ENCODE measurements at places on chromosomes 4 and X. TPM values are rescaled to one million over a fixed set of nuclear protein-coding genes. Genes with fewer than 3 reads are reported as not detected.
A peak's percentile ranks its signal among the peaks of the same experiment; 100 is the strongest.

GYG2 gene
- total RNA-seq, result 18.1 TPM

PPEF2 gene
- total RNA-seq, result not detected

BANK1 gene
- total RNA-seq, result 0.45 TPM

GAB3 gene
- total RNA-seq, result 5.0 TPM

DNA sequence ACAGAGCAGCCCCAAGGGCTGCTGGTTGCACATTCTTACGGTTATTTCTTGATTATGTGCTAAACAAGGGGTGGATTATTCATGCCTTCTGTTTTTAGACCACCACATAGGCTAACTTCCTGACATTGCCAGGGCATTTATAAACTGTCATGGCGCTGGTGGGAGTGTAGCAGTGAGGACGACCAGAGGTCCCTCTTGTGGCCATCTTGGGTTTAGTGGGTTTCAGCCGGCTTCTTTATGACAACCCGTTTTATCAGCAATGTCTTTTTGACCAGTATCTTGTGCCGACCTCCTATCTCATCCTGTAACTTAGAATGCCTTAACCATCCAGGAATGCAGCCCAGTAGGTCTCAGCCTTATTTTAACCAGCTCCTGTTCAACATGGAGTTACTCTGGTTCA is 212.4 kb upstream of the GRID2 start:
- DNase-seq, result no peak

DNA sequence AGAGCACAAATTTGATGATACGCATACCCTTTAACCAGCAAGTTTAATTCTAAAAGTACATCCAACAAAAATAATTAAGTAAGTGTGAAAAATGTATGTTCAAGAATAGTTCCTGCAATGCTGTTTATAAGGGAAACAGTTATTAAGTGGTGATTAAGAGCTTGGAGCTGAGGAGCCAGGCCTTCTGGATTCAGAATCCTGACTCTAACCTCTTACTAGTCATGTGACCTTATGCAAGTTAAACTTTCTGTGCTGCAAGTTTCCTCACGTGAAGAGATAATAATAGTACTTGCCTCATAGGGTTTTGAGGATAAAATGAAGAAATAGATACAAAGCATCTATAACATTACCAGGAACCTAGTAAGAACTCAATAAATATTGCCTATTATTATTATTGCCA is 77.7 kb downstream of the FAM13A start:
- no peak for DNase-seq

- DNase-seq, result no peak
Observed at GRCh38 chr4:182189103-182189878, 53.9 kb upstream of the TENM3 start.

- peak; percentile 88 for DNase-seq
Observed at GRCh38 chr4:186727169-186727976, 3.7 kb upstream of the FAT1 start.

- no peak for DNase-seq
Observed at GRCh38 chr4:46974891-46975543, 18.4 kb downstream of the GABRA4 start.

DNA sequence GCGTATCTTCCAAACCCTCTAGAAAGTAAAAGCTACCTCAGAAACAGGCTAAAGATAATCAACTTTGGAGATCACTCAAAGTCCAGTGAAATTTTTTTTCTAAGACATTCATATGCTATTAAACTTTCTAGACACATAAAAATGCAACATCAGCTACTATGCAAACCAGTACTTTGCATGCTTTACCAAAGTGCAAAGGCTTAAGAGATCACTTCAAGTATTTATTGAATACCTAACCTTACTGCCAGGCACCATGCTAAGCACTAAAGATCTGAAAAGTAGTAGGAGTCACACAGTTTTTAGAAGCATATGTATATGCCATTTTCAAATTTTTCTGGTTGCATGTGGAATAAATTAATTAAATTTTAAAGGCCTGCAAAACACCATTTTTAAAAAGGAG is 115.8 kb downstream of the THOC2 start:
- DNase-seq, result no peak

DNA sequence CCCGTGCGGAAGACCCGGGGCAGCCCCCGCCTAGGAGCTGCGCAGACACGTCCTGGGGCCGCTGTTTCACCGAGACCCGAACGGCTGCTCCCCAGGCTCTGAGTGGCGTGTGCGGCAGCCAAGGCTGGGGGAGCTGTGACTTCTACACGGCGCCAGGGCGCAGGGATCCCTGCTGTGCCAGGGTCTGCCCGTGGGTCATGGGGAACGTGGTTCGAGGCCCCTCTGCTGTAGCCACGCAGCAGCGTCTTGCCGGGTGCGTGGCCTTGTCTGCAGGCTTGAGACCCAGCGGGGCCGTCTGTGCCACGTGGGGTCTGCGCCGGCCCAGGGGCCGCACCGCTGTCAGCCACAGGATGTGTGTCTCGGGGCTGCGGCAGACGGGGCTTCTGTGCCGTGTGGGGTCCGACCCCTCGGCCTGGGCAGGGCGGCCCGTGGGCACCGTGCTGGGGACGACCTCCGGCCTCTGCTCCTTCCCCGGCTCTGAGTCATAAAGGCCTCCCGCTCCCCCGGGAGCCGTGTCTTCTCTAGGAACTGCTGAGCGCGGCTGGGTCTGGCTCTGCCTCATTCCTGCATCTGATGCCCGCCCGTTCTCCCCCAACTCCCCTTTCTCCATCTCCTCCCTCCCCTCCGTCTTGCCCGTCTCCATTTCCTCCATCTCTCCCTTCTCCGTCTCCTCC is 12.7 kb upstream of the GTPBP6 start:
- no peak for DNase-seq

GRCh38 chrX:30313322-30313721 is 4.1 kb upstream of the NR0B1 start:
- no peak for DNase-seq

- no peak for DNase-seq
Observed at GRCh38 chrX:115462406-115462805, 98.6 kb upstream of the PLS3 start.

DNA sequence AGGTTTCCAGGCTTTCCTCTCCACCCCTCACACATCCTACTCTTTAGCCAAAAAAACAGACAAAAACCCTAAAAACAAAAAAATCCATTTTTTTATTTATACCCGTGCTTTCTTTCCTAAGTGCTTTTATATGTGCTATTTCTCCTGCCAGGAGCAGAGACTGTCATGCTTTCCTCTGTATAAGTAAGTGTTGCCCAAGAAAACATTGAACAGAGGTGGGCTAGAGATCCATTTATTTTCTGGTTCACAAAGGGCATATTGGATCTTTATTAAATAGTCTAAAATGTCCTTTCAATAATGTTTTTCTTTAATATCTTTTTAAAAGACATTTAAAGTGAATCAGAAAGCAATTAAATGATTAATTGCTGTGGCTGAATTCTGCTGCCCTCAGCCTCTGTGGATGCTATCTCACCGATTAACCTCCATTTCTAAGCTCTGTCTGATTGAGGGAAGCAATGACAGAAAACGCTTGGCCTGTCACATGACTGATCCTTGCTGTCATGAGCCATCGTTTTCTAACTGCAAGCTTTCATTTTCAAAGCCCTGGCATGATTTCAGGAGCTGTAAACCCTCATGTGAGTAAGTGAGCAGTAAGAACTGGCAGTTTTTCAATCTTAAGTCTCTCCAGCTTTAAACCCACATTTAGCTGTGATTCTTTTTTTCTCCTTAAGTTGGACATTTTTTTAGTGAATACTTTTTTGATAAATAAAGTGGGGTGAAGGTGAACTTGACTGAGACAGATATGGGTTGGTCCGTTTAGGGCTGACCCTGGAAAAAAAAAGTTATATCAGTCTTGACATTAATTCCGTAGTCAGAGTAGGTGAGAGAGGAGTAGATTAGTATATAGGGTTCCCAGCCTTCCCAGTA is 180.7 kb upstream of the PGRMC2 start:
- no peak for DNase-seq

DNA sequence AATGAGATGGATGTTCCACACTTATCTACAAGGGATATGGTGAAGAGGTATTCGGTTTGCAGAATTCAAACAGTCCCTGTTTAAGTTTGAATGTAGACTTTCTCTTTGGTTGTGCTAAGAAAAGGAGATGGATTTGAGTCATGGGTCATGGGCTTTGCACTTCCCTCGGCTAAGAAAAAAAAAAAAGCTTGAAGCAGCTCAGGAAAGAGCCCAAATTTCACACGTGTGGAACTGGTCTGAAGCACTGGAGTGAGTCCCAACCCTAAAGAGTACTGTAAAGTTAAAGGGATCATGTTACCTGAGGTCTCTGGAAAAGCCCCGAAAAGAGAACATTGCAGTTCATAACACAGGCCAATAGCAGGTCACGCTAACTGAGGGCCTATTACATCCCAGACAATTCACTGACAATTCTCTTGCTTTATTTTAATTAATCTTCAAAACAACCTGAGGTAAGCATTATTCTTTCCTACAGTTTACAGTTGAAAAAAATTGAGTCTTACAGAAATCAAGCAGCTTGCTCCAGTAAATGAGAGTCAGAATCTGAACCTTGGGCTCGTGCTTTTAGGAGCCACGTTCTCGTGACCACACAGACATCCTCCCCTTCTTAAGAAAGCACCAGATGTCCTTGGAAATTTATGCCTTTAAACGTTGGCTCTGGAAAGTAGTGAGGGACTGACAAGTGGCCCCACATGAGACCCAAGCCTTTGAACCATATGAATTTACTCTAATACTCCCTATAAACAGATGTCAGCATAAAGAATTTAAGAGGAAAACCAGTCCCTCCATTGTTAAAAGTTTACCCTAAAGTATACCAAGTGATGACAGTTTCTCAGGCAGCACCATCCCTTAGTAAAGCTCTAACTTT is 89.3 kb downstream of the MAD2L1 start:
- DNase-seq, result no peak

GRCh38 chr4:34731070-34731469 is 1513.2 kb downstream of the ARAP2 start:
- DNase-seq, result no peak

GRCh38 chr4:120948382-120948781 is 25.9 kb upstream of the PRDM5 start:
- no peak for DNase-seq

DNA sequence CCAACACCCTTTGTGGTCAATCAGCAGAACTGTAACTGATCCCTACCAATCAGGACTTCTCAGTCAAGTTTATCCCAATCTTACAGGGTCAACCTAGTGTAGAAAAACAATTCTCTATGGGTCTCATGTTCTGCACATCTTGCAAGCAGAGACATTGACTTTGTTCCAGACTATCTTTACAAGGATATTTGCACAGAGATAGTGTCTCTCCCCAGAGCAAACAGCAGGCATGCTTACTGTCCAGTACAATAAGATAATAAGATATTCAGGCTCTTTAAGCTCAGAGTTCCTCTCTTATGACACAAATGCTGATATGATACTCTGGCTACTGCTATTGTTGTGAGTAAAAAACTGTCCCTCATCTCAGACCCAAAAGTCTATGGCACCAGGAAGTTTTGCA is 53.2 kb downstream of the ACSL4 start:
- no peak for DNase-seq

GRCh38 chrX:70386235-70386634 is 36.9 kb upstream of the GDPD2 start:
- no peak for DNase-seq

DNA sequence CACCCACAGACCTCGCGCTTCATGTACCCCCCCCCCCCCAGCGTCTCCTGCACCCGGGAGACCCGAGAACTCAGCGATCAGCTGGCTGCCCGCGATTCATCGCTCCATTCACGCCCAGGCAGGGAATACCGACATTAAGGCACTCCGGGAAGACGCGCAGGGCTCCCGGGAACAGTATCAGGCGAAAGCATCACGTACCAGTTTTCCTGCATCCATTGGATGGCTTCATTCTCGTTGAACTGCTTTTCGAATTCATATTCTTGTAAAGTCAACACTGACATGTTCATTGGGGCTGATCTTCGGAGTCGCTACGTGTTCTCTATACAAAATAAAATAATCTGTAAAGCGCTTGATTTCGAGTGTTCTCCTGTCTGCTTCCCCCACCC is 373 bp downstream of the ELOVL6 start:
- no peak for DNase-seq

DNA sequence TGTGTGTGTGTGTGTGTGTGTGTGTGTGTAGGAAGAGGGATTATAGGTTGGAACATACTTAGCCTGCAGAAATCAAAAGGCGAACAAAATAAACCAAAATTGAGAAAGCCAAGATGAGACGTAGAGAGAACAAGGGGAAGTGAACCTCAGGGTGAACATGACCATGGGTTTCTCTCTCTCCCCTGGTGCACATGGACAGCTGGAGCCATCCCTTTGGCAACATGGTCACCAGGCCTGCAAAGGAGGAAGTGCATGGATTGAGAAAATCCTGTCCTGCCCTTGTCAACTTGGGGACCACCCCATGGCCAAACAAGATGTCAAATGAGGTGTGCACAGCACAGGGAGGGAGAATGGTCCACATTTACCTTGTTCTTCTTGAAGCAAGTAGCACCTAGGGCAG is 23.1 kb downstream of the LGI2 start:
- no peak for DNase-seq

DNA sequence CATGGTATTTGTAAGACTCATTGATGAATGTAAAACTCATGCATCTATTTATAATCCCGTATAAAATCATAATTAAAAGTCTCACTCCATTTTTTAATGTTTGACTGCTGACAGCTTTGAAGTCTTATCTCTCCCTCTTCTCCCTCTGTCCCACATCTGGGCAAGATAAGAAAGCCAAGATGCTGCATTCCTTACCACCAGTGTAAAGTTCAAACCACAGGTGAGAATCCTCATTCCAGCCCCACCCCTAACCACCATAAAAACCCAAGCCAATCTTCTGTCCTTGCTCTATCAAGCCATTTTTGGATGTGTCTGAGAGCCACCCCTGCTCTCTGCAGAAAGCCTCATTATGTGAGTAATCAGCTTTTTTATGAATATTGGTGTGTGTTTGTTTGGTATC is 59.3 kb upstream of the MAGED1 start:
- DNase-seq, result no peak

- DNase-seq, result no peak
Observed at GRCh38 chrX:153700376-153700945, 12.7 kb downstream of the SLC6A8 start.

- no peak for DNase-seq
Observed at GRCh38 chrX:132948648-132949260, 9.7 kb downstream of the HS6ST2 start.

DNA sequence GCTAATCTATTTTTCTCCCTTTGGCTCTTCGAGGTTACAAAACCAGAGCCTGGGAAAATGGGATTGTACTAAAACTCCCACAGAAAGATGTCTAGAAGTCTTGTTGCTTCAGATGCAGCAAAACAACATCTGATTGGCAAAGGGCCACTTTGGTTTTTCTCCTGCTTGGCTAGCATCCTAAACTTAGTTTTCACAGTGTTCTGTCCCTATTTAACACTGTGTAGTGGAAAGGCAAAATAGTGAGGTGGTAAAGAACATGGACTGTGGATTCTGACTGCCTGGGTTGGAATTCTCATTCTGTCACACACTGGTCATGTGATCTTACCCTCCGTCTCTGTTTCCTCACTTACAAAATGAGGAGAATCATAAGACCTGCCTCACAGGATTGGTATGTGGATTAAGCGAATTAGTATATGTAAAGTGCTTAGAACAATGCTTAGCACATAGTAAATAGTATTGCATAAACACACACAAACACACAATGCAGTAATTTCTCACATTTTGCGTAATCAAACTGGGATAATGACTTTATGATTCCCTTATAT is 23.5 kb downstream of the TIGD2 start:
- DNase-seq, result no peak
